ENCODE measurements at places on chromosomes 11 and 22.

DNA sequence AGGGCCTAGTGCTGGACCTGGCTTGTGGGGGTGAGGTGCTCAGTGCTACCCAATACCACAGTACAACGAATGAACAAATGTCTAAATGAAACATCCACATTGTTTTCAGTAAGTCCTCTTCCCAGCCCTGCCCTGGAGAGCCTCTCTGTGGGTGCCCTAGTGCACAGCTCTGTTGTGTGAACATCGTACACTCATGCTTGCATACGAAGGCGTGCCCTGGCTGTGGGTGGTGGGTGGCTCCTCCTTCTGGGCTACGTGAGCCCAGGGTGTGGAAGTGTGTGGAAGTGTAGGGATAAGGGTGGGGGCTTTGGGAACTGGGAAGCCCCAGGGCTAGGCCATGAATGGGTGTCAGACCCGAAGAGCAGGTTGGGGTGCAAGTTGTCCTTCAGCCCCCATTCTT lies 592 bp upstream of the NLRX1 start:
- no peak for DNase-seq

DNA sequence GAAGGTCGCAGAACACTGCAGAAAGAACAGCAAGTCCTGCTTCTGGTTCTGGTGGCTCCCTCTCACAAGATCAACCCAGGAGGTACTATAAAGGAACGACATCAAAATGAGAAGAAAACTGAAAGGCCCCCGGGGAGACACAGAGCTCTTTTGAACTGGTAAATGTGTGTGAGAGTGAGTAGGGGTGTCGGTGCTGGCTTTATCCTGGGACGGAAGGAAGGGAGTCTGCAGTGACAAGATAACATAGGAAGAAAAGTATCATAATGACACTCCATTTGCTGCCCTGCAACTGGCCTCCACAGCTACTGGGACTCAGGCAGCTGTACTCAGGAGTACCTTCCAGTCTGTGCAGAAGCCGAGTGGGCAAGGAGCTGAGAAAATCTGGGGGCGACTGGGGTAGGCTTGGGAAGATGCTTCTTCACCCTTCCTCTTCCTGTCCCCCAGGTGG lies 60.9 kb downstream of the ENTHD1 start:
- no peak for DNase-seq

DNA sequence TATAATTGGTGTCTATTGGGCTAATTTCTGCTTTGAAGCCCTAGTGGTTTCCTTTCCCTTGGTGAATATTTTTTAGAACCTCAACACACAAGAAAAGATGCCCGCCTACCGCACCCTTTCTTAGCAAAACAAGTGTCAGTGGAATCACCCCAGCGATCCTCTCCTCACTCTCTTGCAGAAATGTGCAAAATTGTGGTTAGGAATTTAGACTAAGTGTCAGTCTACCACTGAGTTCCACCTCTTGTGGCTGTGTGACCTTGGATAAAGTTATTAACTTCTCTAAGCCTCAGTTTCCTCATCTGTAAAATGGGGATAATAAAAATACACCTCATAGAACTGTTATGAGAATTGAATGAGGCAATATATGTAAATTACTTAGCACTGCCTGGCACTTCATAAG lies 5.3 kb upstream of the JAML start:
- DNase-seq: no peak

DNA sequence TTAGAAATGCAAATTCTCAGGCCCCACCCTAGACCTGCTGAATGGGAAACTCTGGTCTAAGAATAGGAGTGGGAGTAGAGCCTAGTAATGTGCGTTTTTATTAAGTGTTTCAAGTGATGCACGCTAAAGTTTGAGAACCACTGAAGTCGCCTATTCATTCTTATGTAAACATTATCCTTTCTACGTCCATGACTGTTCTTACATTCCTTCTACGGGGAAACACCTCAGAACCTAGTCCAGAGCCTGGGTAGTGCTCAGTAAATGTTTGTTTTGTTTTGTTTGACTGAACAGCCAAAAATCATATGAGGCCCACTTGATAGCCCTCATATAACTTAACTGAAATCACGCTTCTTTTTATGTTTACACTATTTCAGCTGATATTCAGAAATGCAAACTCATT lies 29.8 kb downstream of the VSIG10L2 start:
- DNase-seq: no peak

DNA sequence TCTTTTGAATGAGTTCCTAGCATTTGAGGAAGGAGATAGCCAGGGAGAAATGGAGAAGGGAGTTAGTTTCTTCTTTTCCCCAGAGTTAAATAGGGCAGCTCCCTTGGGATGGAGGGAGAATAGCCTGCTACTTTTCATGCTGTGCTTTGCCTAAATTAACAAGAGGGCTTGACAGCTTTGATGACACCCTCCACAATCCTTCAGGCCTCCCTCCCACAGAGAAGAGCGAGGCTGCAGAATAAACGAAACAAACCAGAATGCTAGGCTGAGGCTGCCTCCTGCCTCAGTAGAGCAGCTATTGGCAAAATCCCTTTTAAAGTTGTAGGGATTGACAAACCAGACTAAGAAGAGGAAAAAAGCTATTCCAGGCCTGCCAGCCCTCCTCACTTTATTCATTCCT lies 94.6 kb downstream of the C11orf58 start:
- DNase-seq: no peak

- no peak for DNase-seq
Observed at GRCh38 chr11:45892856-45893255, 7.4 kb downstream of the MAPK8IP1 start.

GRCh38 chr22:40610329-40610850 lies 26.1 kb downstream of the MRTFA start:
- DNase-seq: no peak

GRCh38 chr11:120179057-120179672 lies 31.7 kb upstream of the OAF start:
- DNase-seq: no peak

- DNase-seq: no peak
Observed at GRCh38 chr22:36729321-36729720, 25.8 kb upstream of the CACNG2 start.

GRCh38 chr11:111707039-111707690 lies 59.0 kb downstream of the PPP2R1B start:
- DNase-seq: no peak

DNA sequence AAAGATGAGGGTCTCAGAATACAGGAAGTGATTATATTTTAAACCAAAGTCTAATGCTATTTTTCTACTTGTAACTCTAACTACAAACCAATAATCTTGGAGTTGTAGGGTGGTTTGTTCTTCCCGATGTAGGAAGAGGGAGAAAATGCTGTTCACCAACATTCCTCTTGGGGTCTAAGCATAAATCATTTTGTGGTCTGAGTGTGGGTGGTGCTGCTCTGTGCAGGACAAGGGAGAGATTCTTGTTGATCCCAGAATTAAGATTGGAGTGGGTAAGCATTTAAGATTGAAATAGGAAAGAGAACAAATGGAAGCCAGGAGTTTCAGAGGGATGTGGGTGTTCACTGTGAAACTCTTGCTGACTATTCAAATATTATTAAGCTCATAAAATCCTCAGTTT lies 38.6 kb upstream of the MMP13 start:
- no peak for DNase-seq

DNA sequence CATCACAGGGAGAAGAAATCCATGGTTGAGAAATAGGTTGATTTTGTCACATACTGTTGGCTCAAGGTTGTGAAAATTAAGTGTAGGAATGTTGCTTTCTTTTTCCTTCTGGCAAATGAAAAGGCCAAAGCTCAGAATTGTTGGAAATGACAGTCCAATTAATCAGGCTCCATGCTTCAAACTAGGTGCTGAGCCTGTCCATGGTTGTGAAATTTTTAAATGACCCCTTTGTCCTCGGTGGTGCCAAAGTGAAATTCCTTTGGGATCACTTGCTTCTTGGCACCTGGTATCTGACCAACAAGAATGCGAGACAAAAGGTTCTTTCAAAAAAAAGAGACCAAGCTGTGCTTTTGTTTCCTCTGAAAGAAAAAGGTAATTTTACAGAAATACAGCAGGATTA lies 451.9 kb downstream of the ETS1 start:
- no peak for DNase-seq

DNA sequence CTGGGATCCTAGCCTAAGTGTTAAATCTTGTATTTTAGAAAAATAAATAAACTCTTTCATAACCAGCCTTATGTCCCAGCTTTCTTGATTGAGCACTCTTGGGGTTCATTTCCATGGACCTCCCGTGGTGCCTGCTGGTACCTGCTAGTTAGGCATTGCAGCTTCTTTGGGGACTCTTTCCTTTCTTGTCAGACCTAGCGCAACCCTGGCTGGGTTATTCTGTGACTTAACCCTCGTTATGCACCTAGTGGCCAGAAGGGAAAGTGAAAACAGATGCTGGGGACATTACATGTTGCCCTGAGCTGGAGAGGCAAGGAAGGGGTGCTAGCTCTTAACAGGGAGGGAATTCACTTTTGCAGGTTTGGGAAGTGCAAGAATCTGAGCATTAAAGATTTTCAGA lies 46.8 kb downstream of the APIP start:
- no peak for DNase-seq

- peak; percentile 18 for DNase-seq
Observed at GRCh38 chr22:30969532-30970355, 679 bp downstream of the TUG1 start.

- DNase-seq: no peak
Observed at GRCh38 chr22:42299586-42300258, 29.3 kb upstream of the TCF20 start.

DNA sequence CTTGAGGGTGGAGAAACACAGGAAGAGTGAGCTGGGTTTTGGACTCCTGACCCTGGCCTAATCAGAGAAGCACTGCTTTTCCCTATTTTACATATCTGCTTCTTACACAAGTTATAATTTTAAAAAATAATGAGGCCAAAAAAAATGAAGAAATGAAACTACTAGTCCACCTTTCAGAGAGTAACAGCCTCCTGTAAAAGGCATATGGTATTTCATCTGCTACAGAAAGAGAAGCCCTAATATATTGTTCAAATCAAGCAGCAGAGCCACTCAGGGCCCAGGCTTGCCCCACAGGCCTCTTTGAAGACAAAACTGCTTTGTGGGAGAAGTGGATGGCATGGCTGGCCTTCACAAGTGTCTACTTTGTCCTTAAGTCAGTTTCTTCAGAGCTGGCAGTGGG lies 10.0 kb downstream of the DIXDC1 start:
- DNase-seq: no peak

DNA sequence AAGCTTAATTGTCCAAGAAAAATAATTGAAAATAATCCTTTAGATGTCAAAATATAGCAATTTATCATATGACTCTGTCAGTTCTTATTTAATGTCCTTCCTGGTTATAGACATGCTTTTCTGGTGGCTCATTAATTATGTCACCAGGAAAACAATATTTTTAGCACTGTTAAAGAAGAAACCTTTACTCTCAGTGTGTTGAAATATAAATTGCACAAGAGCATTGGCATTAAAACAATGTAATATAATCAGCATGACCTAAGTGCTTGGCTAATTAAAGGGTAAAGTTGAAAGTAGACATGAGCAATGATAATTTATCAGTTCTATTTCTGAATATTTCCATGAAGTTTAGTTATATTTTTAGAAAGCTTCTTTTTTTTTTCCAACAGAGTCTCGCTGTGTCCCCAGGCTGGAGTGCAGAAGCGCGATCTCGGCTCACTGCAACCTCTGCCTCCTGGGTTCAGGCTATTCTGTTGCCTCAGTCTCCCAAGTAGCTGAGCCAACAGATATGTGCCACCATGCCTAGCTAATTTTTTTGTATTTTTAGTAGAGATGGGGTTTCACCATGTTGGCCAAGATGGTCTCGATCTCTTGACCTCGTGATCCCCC lies 232.3 kb downstream of the JRKL start:
- DNase-seq: no peak
